ENCODE measurements at places on chromosomes 3 and 15.

DNA sequence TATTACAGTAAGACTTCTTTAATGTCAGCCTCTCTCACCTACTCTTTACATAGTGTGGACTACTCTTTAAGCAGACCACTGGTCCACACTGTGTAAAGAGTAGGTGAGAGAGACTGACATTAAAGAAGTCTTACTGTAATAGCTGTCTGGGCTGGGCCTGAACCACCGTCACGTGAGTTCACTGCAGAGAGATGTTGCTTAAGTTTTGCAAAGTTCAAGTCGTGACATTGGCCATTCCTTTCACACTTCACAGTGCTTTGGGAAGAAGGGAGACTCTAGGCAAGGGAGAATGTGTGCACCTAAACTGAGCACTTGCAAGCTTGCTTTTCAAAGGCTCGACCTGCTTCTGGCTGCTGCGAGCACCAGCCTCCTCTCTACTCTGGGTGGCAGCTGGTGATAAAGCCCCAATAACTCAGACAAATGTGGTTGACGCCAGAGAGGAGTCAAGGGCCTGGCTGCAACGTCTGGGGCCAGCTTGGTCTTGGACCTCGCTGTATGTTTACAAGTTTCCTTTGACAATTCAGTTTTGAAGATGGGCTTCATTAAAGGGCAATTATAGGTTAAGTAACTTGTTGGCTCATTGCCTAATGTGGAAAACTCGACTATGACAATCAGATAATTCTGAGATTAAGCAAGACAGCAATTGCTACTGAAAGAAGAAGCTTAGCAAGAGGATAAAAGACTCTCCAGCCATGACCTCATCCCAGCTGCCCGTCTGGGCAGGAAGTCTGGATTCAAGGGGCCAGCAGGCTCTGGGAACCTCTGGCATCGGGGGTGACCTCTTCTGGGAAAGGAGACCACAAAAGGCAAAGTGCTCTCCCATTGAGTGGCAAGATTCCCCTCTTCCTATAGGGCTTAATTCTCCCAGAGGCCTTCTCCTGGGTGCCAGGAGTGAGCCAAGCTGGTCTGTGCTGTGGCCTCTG lies 242.1 kb upstream of the TLE3 start:
- no peak for DNase-seq

GRCh38 chr3:139225548-139225947 lies 118.3 kb upstream of the MRPS22 start:
- no peak for DNase-seq

DNA sequence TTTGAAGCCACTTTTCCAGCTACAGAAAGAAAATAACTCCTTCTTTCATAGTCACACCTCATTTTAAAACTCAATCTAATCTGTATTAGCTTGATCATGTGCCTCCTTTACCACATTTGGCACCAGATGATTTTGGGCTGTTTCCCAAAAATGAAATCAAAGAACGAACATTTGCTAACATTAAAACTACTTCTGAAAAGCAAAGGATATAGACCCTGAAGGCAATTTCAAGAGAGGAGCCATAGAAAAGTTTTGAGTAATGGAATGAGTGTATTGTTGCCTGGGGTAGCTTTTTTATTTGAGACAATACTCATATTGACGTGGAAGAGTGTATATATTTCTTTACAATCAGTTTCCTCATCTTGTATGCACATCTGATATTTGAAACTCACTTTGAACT lies 152.8 kb upstream of the TBL1XR1 start:
- no peak for DNase-seq

- no peak for DNase-seq
Measured at GRCh38 chr3:112002096-112002971, 3.6 kb downstream of the TAGLN3 start.

DNA sequence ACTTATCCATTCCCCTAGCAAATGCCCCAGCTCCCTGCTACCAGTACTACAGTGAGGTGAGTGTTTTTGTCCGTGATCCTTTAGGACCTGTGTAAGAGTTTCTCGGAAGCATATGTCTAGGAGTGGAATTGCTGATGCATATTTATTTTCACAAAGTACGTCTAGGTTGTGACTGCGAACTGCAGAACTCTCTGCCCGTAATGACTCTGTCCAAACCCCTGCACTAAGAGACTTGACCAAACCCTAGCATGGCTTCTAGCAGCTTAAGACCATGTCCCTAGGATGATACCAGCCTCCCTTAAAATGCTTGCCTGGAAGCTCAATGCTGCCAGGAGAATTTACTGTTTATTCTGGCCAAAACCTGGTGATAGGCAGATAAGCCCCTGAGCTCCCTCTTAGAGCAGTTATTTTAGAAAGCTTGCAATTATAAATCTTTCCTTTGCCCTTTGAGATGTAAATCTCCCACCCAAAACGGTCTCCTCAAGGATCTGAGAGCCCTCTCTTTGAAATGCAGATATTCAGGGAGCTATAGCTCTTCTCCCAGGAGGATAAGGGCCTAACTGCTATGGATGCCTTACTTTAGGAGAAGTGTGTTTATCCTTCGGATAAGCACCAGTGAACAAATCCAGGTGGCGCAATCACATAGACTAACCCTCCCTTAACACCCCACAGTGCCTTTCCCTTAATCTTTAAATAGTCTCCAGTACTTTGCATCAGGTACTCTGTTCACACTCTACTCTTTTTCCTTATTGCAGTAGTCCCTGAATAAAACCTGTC lies 14.7 kb upstream of the CA12 start:
- DNase-seq: no peak

DNA sequence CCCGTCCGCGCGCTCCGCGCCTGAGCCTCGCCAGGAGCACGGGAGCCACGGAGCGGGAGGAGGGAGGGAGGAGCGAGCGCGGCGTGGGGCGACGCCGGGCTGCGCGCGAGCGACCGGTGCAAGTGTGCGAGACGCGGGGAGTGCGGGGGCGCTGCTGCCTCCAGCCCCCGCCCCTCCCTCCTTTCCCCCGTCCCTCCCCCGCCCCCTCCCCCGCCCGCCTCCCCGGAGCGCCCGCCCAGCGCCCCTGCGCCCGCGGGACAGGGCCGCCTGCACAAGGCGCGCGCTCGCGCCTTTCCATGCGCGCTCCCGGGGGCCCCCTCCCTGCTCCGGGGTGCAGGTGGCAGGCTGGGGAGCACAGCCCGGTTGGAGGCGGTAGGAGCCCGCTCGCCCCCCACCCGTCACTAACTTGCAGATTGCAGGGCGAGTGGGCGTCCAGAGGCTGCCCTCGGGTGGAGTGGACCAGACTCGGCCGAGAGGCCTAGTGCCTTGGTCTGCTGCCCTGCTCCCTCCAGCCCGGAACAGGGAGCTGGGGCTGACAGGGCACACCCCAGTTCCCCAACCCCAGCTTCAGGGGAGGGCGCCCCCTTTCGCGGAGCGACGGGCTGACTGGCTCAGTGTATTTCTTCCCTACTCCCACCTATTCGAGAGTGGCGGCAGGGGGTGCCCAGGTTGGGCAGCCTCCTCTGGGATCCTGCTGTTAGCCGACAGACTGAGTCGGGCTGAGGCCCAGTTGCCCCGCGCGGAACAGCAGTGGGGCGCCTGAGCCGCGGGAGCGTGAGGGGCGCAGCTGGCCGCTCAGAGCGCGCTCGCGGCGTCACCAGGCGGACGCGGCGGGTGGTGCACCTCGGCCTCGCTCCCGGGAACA lies at the start of gene WNT7A:
WNT7A (minus strand) TSS at position 126 of the 865 bp plus-strand sequence. CDS start 255 bp downstream, outside the sequence.
- no peak for DNase-seq

DNA sequence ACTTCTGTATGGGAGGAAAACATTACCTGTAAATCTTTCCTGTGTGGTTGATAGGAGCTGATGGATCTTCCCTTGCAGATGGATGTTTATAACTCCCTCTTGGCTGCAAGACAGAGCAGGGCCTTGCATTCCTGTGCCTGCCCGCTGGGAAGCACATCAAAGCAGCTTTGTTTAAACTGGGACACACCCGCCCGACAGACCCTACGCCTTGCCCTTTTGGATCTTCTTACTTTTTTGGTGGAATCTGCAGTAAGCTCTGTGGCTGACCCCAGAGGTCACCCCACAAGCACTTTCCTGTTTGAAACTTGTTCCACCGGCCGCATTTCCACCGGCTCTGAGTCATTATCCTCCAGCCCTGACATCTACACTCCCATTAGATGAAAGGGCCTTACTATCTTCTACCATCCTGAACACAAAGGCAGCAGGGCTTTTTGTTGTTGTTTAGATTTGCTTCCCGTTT lies 244.1 kb upstream of the STT3B start:
- DNase-seq: no peak

- DNase-seq: peak; percentile 74
Measured at GRCh38 chr15:92930776-92931175, 30.7 kb downstream of the CHD2 start.

DNA sequence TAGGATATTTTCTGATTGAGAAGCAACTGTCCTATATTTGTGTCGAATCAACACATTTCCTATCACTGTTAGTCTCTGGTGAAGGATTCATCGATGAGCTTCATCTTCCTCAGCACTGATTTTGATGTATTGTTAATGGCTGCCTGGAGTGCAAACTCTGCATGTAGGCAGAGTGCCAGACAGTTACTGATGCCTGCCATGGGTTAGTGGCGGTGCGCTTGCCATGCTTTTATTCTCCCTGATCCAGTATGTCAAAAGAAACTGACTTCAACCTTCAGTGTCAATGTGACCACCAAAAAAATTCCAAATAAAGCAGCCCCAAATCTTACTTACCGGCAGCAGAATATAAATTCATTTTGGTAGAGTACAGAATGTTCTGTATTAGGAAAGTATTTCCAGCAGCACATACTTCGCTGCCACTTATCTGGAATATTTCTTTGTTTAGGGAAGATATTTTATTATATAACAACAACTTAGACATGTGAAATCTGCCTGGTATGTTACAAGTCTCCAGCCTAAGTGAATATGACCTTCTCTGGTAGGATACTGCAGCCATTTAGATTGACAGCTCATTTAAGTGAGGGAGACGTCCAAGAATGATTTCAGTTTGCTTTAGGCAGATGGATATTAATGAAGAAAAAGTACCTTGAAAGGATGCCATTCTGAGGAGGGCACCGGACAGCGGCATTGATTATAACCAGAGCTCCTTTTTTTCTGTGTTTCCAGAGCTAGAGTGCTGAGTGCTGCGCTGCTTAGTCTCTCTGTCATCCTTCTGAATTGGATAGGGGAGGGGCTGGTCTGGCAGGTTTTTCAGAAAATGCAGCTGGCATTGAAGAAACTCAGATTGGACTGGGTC lies 59.9 kb downstream of the ARHGEF26 start:
- no peak for DNase-seq

DNA sequence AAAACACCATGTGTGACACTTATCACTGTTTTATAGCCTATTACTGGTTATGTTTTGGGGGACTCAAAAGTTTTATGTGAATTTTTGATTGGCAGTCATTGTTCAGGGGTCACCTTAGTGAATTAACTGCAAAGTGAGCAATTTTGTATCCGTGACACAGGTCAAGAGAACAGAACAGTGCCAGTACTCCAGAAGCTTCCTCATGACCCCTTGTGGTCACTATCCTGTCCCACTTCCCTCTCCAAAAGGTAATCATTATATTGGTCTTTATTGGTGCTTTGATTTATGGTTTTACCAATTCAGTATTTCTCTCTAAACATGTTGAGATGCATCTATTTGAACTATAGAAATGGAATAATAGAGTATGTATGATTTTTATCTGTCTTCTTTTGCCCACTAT lies 107.1 kb downstream of the STT3B start:
- DNase-seq: no peak

- no peak for DNase-seq
Measured at GRCh38 chr3:161221806-161222600, 892 bp downstream of the NMD3 start.

- DNase-seq: no peak
Measured at GRCh38 chr3:115680803-115681345, 57.6 kb downstream of the GAP43 start.

- no peak for DNase-seq
Measured at GRCh38 chr3:107683447-107683846, 160.7 kb downstream of the BBX start.

DNA sequence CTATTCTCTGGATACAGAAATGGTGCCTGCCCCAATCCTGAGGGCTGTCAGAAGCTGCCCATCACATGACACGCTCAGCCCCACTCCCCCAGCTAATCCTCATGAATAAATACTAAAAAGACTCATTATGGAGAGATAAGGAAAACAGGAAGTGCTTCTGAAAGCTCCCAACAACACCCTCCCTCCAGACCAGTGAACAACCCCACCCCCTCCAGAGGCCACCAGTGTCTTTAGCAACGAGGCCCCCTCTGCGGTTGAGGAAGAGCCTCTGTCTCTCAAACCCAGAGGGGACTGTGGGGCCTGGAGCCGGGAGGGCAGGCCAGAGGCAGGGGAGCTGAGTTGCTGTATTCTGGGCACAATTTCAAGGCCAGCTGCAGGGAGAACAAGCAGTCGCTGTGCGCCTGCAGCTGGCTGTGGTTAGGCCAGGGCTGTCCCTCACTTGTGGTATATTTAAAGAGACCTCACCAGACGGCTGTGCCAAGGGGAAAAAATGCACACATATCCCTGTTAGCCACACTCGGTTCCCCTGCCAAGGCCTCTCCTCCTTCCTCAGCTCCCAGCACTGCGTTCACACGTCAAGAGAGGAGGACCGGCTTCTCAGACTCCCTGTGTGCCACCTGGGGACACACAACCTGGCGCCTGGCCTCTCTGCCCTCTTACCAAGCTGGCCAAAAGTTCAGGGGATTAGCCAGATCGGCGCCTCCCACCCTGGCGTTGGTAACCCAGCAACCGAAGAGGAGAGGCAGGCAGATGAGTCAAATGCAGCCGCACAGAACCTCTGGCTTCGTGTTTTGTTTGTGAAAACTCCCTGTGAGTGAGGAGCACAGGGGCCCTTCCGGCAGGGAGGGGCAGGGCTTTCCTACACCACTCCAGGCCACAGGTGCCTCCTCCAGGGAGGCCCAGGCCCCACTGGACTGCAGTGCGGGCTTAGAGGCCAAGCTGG lies 101.2 kb upstream of the ETV5 start:
- DNase-seq: peak; percentile 40

GRCh38 chr15:70053716-70054229 lies 43.9 kb downstream of the TLE3 start:
- no peak for DNase-seq

DNA sequence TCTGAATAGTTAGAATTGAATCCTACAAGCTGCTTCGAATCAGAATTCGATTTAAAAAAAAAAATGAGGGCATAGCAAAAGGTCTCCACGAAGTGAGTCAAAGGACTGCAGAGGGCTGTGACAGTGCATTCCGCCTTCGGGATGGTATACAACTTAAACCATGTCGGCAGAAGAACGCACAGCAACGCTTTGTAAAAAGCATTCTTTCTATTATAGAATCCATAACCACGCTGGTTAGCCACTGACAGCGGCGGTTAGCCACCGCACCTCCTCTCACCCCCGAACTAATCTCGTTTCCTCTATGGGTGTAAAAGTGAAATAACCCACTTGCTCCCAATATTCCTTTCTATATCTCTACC lies 664 bp upstream of the PIK3CA start:
- DNase-seq: no peak

- no peak for DNase-seq
Measured at GRCh38 chr15:67241132-67241855, 13.2 kb downstream of the AAGAB start.

- DNase-seq: no peak
Measured at GRCh38 chr15:43932907-43933306, 106.1 kb downstream of the WDR76 start.

GRCh38 chr15:40104865-40105516 lies 3.7 kb downstream of the BMF start:
- peak; percentile 90 for DNase-seq

Data from fibroblast of gingiva (primary cell).